ENCODE measurements at places on chromosomes 1 and 21.

DNA sequence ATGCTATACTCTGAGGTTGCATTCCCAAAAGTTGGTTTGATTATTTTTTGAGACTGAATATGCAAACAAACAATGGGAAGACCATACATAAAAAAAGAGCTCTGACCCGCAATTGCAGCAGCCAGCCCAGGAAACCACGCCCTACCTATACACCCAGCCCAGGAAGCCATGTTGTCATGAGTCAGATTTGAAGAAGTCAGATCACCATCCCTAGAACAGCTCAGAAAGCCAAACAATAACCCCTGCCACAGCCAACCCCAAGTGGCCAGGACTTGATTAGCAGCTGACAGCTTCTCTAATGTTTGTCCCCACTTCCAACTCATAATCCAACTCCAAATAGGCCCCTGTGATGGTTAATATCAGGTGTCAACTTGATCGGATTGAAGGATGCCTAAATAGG is 621.9 kb downstream of the NPHP4 start:
- H3K27me3 ChIP-seq, result no peaks in the 10 kb centered on the region
- no peak overlapping the region for H3K27ac ChIP-seq
- no peak for DNase-seq
- H3K36me3 ChIP-seq, result no peaks in the 10 kb centered on the region
- H3K4me1 ChIP-seq, result no peaks in the 10 kb centered on the region

DNA sequence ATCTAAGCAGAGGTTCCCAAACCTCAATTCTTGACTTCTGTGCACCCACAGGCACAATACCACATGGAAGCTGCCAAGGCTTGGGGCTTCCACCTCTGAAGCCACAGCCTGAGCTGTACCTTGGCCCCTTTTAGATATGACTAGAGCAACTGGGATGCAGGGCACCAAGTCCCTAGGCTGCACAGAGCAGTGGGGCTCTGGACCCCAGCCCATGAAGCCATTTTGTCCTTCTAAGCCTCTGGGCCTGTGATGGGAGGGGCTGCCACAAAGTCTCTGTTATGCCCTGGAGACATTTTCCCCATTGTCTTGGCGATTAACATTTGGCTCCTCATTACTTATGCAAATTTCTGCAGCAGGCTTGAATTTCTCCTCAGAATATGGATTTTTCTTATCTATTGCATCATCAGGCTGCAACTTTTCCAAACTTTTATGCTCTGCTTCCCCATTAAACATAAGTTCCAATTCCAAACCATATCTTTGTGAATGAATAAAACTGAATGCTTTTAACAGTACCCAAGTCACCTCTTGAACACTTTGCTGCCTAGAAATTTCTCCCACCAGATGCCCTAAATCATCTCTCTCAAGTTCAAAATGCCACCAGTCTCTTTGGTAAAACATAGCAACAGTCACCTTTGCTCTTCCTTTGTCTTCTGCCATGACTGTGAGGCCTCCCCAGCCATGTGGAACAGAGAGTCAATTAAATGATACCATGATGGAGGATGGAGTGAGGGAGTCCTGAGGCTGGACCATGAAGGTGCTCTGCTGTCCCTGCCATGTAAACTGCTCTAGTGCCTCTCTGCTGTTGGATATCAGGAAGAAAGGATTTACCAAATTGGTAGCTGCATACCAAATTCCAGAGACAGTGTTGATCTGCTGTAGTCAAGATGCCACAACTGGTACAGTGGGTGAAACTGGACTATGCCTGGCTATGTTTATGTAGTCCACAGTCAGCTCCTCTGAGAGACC is 37.6 kb downstream of the RUNX3 start:
- no peak for DNase-seq
- H3K36me3 ChIP-seq, result no peaks in the 10 kb centered on the region
- no peak overlapping the region for H3K4me3 ChIP-seq
- H3K27ac ChIP-seq, result no peak overlapping the region
- no peaks in the 10 kb centered on the region for H3K27me3 ChIP-seq

- no peaks in the 10 kb centered on the region for H3K4me1 ChIP-seq
- no peak for DNase-seq
- H3K27me3 ChIP-seq, result no peaks in the 10 kb centered on the region
- no peaks in the 10 kb centered on the region for H3K36me3 ChIP-seq
Measured at GRCh38 chr21:40060083-40060677, 192.9 kb downstream of the PCP4 start.

- peaks cover 3% of the 10 kb centered on the region for H3K36me3 ChIP-seq
- H3K4me1 ChIP-seq, result peaks cover 14% of the 10 kb centered on the region
- H3K27ac ChIP-seq, result peak overlapping the region; percentile 74
Measured at GRCh38 chr1:235259133-235259778, 68.7 kb downstream of the ARID4B start.

GRCh38 chr1:63276624-63277023 is 45.7 kb upstream of the FOXD3 start:
- H3K4me3 ChIP-seq, result no peak overlapping the region
- no peaks in the 10 kb centered on the region for H3K36me3 ChIP-seq
- no peaks in the 10 kb centered on the region for H3K4me1 ChIP-seq
- H3K27ac ChIP-seq, result no peak overlapping the region

- DNase-seq, result no peak
- peaks cover 53% of the 10 kb centered on the region for H3K4me1 ChIP-seq
- H3K36me3 ChIP-seq, result no peaks in the 10 kb centered on the region
- no peak overlapping the region for H3K4me3 ChIP-seq
- no peaks in the 10 kb centered on the region for H3K27me3 ChIP-seq
- no peak overlapping the region for H3K27ac ChIP-seq
Measured at GRCh38 chr1:44720281-44720680, 10.7 kb downstream of the RNU5D-1 start.

- H3K27ac ChIP-seq, result no peak overlapping the region
- no peak for DNase-seq
- no peaks in the 10 kb centered on the region for H3K36me3 ChIP-seq
- H3K4me3 ChIP-seq, result no peak overlapping the region
Measured at GRCh38 chr1:22731924-22732720, 21.5 kb downstream of the EPHB2 start.

- DNase-seq, result no peak
- H3K36me3 ChIP-seq, result no peaks in the 10 kb centered on the region
- no peaks in the 10 kb centered on the region for H3K4me1 ChIP-seq
- no peak overlapping the region for H3K27ac ChIP-seq
- no peaks in the 10 kb centered on the region for H3K27me3 ChIP-seq
Measured at GRCh38 chr21:45056296-45056904, 18.0 kb upstream of the ADARB1 start.

DNA sequence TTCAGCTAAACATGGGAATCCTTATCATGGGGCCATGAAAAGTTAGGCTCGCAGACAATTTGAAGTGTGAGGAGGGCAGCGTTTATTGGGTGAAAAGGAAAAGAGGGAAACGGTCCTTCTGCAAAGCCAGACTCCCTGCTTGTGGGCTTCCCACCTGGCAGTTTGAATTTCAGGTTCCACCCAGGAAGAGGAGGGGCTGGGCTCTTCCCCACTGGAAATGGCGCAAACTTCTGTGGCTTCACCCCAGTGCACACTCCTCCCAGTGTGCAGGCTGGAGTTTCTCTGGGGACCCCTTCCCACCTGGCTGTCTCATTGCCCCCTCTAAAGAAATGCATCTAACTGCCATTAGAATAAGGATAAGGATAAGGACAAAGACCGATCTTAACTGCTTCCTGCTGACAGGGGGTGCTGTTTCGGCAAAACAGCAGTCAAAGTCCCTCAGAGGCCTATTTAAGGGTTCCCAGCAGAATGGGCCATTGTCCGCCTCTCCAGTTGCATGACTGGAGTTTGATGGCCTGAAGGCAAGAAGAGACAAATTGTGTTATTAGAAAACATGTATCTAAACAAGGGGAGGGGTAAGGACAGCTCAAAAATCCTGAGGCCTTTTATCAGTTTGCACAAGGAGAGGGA is 20.4 kb downstream of the AIM2 start:
- DNase-seq, result no peak
- no peaks in the 10 kb centered on the region for H3K27me3 ChIP-seq
- H3K4me3 ChIP-seq, result no peak overlapping the region
- H3K36me3 ChIP-seq, result peaks cover 8% of the 10 kb centered on the region
- no peaks in the 10 kb centered on the region for H3K4me1 ChIP-seq

DNA sequence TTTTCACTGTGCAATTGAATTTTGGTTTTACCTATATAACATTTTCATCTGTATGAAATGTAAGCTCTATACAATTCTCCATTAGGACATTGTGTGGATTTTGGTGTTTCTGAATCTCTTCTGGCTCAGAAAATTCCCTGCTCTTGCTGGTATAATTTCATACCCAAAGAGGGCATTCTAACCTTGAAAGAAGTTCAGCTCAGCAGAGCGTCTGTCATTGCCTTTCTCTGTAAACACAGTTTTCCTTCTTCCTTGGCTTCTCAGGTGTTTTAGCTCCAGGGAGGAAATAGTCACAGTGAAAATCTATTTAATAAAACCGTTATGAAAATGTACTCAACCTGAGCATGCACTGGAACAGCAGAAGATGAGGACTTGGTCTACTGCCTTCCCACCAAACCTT is 16.0 kb downstream of the DISC1 start:
- no peaks in the 10 kb centered on the region for H3K27me3 ChIP-seq

GRCh38 chr1:32125313-32125712 is 17.5 kb downstream of the KPNA6 start:
- peaks cover 10% of the 10 kb centered on the region for H3K4me1 ChIP-seq
- no peak for DNase-seq
- no peak overlapping the region for H3K4me3 ChIP-seq
- peaks cover 2% of the 10 kb centered on the region for H3K36me3 ChIP-seq
- no peaks in the 10 kb centered on the region for H3K27me3 ChIP-seq

DNA sequence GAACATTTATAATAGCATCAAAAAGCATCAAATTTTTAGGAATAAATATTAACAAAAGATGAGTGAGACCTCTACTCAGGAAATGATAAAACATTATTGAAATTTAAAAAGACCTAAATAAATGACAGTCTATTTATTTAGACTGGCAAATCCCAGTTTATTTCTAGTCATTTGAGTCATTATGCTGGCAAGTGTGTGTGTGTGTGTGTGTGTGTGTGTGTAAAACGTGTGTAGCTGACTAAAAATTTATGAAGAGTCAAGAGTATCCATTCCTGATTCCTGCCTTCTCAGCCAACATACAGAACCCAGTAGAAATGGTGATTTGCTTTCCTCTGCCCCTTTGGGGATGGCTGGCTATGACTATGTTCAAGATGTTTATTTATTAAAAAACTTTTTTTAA is 46.2 kb downstream of the OSBPL9 start:
- H3K27ac ChIP-seq, result no peak overlapping the region
- H3K36me3 ChIP-seq, result no peaks in the 10 kb centered on the region
- no peaks in the 10 kb centered on the region for H3K27me3 ChIP-seq
- H3K4me3 ChIP-seq, result no peak overlapping the region
- H3K4me1 ChIP-seq, result no peaks in the 10 kb centered on the region
- no peak for DNase-seq

DNA sequence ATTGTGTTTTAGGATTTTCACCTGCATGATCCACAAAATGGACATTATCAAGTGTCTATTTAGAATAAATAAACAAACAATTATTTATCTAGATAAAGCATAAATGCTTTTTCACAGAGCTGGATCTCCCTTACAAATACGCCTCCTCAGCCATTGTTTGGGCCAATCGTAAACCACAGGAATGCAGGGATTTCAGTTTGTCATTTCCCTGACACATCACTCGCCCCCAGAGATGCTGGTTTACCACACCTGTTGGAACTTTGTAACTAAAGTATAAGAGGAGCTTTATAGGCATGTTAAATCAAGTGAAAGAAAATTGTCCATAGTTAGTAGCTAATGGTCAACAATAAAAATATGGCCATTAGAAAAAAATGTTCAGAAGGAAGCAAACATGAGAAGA is 40.3 kb downstream of the GPR88 start:
- no peak overlapping the region for H3K27ac ChIP-seq
- no peak for DNase-seq
- H3K36me3 ChIP-seq, result no peaks in the 10 kb centered on the region
- H3K4me3 ChIP-seq, result no peak overlapping the region
- H3K4me1 ChIP-seq, result no peaks in the 10 kb centered on the region

DNA sequence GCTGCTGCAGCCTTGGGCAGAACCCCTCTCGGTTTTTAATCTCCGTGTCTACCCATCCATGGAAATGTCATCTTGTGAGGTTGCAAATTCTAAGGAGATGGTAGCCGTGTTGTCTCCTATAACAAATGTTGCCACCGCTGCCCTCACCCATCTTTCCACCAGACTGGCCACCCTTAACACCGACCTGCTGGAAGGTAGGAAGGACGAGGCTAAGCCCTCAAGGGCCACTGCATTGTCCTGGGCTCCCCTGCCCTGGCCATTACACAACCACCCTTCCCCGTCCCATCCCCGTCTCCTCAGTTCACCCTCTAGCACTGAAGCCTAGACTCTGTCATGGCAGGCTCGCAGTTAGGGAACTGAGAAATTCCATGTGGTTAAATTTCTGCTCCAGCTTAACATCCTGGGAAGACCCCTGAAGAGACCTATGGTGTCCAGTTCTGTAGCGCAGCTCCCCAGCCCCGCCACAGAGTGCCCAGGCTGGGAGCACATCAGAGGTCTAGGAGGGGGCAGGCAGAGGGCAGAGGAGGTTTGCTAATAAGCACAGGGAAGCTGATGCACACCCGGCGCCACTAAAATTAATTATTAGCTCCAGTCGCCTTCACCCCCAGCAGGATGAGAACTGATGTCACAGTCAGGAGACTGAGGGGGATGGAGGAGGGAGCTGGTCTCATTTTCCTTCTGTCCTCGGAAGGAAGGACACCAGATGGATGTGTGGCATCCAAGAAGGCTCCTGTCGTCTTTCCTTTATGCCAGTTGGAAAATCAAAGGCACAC is 38.3 kb downstream of the STUM start:
- no peaks in the 10 kb centered on the region for H3K4me1 ChIP-seq
- H3K27me3 ChIP-seq, result peaks cover 3% of the 10 kb centered on the region
- DNase-seq, result no peak
- H3K27ac ChIP-seq, result no peak overlapping the region
- no peaks in the 10 kb centered on the region for H3K36me3 ChIP-seq
- H3K4me3 ChIP-seq, result no peak overlapping the region

DNA sequence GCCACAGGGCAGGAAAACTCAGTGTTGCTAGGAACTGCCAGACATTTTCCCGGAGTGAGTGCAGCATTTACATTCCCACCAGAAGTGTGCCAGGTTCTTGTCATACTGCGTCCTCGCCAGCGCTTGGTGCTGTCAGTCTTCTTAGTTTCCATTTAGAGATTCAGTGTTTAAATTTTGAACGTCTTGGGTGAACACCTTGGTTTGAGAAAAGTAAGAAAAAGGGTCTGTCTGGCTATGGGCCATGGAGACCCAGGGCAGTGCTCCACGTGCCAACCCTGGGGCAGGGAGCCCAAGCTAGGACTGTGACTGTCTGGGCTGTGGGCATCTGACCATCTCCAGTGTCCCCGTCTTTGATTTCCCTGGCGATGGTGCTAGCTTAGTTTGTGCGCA is 16.0 kb downstream of the IBA57 start:
- DNase-seq, result no peak
- H3K27ac ChIP-seq, result no peak overlapping the region
- H3K36me3 ChIP-seq, result no peaks in the 10 kb centered on the region
- no peaks in the 10 kb centered on the region for H3K4me1 ChIP-seq
- H3K27me3 ChIP-seq, result no peaks in the 10 kb centered on the region
- no peak overlapping the region for H3K4me3 ChIP-seq

GRCh38 chr1:214370615-214371014 is 89.7 kb downstream of the SMYD2 start:
- no peaks in the 10 kb centered on the region for H3K4me1 ChIP-seq
- no peak overlapping the region for H3K27ac ChIP-seq
- H3K27me3 ChIP-seq, result no peaks in the 10 kb centered on the region
- H3K36me3 ChIP-seq, result no peaks in the 10 kb centered on the region
